ENCODE measurements at places on chromosomes 3 and 15.

DNA sequence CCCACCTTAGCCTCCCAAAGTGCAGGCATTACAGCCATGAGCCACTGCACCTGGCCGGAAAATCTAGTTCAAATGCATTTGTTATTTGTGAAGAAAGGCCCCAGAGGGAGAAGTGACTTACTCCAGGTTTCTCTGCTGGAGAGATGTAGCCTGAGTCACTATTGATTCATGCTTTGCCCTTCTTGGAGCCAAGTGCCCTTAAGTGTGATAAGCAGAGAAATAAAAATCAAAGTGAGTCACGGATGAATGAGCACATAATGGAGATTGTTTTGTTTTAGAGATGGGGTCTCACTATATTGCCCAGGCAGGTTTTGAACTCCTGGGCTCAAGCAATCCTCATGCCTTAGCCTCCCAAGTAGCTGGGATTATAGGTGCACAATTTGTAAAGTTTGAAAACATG, 33.1 kb downstream of the CDC25A start:
- no peak for DNase-seq

DNA sequence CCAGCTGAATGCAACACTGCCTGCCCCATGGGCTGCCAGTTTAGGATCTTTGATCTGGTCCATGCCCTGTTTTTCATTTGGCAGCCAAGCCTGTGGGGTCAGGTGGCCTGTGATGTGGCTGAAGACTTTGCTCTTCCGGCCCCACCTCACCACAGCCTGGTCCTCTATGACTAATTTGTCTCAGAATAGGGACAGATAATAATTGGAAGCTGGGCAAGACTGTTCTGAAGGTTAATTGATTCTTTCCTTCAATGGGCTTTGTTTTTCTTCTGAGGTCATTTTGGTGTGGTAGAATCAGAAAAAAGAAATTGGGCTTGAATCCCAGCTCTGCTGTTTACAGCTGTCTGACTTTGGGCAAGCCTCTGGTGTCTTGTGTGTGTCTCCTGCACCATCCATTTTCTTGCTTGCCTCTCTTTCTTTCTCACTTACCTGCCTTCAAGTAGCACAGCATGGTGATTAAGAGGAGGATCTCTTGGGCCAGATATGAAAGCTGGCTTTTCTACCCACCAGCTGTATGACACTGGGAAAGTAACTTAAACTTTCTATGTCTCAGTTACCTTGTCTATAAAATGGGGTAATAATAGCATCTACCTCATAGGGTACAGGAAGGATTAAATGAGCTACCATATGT, 24.2 kb downstream of the ABHD2 start:
- no peak for DNase-seq

GRCh38 chr3:8593021-8593827, 51.4 kb downstream of the SSUH2 start:
- DNase-seq: no peak

- DNase-seq: no peak
Measured at GRCh38 chr3:36557021-36557707, 176.9 kb downstream of the STAC start.

DNA sequence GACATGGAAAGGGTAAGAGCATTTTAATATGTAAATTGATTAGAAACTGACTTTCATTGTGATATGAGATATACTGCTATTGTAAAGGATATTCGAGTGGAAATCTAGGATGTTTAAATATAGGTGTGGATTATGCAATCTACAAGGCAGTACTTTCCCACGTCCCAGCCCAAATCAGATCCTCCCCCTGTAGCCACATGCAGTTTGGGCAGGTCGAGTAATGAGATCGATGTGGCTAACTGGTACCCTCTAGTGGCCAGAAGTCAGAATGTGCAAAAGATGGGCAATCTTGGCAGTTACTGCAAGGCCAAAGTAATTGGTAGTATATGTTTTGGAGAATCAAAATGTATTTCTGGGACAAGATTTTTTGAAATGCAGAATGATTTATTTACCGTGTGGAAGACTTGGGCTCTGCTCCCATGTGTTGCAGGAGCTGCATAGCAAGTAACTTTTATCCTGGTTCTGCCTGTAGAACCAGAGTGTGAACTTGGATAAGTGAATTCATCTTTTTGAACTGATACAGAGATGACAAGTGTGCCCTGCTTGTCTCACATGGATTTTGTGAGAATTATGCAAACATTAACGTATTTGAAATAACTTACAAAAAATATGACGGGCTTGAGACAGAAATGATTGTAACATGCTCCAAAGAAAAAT, 94.5 kb upstream of the ADAMTSL3 start:
- peak; percentile 74 for DNase-seq

GRCh38 chr15:31552482-31553099, 226.0 kb downstream of the KLF13 start:
- no peak for DNase-seq

GRCh38 chr3:134494495-134494894, 8.6 kb downstream of the CEP63 start:
- DNase-seq: no peak

- DNase-seq: no peak
Measured at GRCh38 chr15:63308947-63309346, 31.5 kb downstream of the APH1B start.
